ENCODE measurements at places on chromosomes 7 and 10. TPM values are rescaled to one million over a fixed set of nuclear protein-coding genes. Genes with fewer than 3 reads are reported as not detected.

- DNase-seq = peak; percentile 81
Observed at GRCh38 chr7:87218796-87219544, 562 bp downstream of the TMEM243 start.

Gene TMEM270
- total RNA-seq = not detected

DNA sequence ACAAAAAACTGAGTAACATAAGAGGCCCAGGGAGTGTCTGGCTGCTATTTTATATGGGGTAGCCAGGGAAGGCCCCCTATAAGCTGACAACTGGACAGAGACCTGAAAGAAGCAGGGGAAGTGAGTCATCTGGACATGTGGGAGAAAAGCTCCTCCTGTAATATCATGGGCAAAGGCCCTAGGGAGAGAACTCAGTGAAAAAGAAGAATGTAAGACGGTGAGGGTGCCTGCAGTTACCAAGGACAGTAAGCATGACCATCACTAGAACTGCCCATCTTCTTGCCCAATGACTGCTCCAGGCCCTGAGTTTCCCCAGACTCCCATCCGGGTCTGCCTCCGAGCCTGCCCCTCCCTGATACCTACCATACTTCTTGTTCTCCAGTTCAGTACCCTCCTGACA, 2.3 kb downstream of the ELMO1 start:
- no peak for DNase-seq

- no peak for DNase-seq
Observed at GRCh38 chr10:17241611-17242333, 13.7 kb downstream of the VIM start.

DNA sequence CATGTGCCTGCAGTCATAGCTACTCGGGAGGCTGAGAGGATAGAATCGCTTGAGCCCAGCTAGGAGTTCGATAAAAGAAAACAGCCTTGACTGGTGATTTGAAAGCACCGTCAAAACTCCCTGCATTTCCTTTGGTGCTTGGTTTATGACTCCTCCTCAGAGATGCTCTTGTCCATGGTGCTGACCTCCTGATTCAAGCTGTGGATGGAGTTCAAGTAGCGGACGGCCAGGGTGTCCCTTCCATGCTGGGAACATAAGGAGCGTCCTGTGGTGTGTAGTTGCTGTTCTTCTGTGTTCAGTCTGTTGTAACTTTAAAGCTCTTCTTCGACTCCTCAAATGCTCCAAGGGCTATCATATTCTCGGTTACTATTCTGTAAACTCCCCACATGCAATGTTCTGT, 382.5 kb upstream of the KIAA1217 start:
- DNase-seq = no peak

DNA sequence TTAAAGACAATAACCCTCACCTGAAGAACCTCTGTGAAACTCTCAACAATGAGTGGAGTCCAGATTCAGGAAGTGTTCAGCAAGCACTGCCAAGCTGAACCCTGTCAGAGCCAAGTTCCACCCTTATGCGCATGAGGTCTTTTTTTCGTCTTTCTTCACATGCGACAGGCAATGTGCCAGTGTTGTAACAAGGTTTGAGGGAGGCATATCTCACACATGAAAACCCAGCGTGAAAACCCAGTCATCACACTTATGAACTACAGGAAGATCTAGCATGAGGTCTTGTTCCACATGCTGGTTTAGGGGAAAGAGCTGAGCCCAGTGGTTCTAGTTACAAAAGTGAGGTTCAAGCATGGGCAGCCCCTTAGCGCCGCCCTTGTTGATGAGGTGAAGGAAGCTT, 49.7 kb downstream of the RABGEF1 start:
- DNase-seq = no peak

DNA sequence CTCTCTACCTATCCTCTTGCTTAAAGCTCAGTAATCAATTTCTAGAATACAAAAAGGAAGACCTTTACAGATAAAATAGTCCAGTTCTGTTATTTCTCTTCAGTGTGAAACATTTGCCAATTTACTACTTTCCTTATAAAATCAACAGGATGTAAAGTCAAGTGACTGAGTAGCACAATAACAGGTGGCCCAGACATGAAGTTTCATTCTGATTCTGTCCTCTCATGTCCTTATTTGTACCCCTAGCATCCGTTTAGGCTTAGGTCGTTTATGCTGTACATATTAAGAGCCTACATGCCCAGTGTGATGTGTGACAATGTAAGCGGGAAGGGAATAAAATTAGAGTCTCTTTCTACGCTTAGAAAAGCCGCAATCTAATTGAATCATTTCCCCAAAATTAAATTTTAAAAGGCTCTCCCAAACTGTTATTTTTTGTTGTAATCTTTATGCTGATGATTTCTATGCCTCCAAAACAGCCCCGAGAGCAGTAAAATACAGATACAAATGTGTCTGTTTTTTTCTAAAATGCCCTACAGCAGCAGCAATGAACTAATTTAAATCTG, 29.1 kb downstream of the EPC1 start:
- DNase-seq = peak; percentile 70

GRCh38 chr7:120233338-120233737, 39.6 kb upstream of the KCND2 start:
- no peak for DNase-seq

- DNase-seq = no peak
Observed at GRCh38 chr7:670501-671390, 55.8 kb upstream of the DNAAF5 start.

DNA sequence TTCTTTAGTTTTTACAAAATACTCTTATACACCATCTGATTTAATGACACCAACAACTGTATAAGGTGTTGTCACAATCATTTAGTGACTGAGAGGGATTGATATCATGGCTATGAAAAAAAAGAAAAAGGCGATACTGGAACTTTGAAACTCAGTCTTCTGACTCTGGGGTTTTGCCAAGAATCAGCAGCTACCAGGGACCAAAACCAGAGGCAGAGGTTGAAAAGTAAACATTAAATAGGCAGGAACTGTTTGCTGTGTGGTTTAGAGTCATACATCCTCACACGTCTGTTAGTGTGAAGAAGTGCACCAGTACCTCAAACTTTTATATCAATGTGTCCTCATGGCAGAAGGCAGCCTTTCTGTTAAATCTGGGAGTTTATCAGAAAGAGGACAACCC, 19.9 kb upstream of the GGCT start:
- no peak for DNase-seq

- no peak for DNase-seq
Observed at GRCh38 chr7:75985009-75985517, 9.3 kb downstream of the TMEM120A start.

DNA sequence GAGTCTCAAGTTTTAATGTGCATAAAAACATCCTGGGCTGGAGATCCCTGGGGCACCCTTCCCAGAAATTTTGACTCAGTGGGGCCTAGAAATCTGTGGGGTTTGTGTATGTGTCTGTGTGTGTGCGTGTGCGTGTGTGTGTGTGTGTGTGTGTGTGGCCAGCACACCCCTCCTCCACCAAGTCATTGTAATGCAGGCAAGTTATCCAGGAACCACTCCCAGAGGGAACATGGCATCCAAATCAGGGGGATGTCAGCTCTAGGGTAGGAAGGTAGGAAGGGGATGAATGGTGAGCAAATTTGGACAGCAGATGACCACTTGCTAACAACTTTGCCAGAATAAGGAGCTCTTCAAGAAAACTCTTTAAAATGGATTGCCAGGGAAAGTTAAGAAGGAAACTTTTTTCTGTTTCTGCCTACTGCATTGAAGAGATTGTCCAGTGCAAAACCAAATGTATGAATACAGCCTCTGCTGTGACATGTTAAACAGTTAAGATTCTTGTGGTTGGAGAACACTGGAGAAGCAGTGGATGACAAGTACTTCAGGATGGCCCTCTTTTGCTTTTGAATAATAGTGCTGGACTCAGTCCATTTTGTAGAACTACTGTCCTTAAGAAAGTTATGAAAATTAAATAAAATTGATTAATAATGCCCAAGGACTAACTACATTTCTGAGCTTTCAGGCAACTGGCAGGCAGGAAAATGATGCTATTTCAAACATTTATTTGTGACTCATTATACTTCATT, 12.3 kb downstream of the STAMBPL1 start:
- DNase-seq = no peak

- DNase-seq = no peak
Observed at GRCh38 chr10:100742076-100742771, 3.2 kb upstream of the PAX2 start.

Gene PRRT4
- total RNA-seq = 0.14 TPM

- no peak for DNase-seq
Observed at GRCh38 chr7:109215341-109215740, 645.7 kb downstream of the DNAJB9 start.

DNA sequence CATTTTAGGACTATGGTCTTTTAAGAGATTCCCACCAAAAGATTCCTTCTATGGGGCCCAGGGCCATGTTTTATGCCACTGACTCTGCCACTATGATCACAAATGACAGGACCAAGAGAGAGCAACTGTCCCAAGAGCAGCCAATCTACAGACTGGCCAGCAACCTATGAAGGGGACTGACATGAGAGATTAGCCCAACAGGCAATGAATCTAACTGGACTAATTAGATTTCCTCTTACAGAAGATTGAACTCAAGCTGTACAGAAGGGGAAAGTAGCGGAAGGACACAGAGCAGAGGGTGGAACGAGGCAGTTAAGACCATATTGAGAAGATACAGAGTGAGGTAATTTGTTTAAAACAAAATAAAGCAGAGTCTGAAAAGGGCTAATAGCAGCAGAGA, 25.8 kb downstream of the ZNF800 start:
- no peak for DNase-seq

GRCh38 chr10:47160261-47160908, 139.6 kb upstream of the GDF10 start:
- no peak for DNase-seq

DNA sequence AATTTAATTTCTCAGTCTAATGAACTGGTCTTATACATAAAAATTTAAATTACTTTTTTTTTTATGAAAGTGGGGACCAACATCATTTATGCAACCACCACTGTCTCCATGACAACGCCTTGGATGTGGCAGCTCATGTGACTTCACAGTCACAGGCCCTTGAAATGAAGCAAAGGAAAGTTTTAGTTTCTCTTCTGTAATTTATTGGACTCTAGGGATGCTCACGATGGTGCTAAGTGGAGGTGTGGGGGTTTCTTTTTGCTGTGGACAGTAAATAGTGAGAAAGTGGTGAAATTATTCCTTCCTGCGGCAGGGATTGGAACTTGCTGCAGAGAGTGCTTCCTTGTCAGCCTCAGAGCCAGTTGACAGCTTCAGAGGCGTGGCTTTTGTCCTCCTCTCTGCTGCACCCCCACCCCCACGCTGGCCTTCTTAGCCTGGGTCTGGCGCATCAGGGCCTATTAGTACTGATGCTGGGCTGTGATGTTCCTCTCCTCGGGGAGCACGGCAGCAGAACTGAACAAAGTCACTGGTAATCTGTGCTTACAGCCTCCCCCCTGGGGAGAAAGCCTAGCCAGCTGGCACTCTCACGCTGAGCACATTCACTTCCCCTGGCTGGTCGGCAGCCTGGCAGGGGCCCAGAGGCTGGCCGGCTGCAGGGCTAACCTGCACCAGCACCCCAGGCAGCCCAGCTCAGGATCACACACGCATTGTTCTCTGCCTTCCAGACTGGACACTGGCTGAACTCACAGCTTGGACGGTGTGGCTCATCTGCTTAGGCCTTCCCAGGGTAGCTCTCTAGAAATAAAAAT, 517.5 kb upstream of the GALNT17 start:
- no peak for DNase-seq

DNA sequence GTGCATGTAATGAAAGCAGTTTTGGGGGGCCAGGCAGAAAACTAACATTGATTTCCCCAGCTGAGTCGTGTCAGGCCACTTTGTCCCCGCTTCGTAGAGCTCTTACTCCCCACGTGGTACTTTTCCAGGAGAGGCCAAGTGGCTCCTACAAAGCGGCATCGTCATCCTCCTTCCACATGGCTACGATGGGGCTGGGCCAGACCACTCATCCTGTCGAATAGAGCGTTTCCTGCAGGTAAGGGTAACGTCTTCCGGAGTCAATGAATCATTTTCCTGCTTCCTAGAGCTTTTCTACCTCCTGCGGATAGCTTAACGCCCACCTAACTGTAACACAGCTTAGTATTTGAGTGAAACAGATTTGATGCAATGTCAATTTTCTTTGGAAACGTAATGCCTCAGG, 21.7 kb upstream of the SEC61A2 start:
- no peak for DNase-seq

- DNase-seq = peak; percentile 70
Observed at GRCh38 chr7:3117488-3118231, 74.0 kb upstream of the CARD11 start.

DNA sequence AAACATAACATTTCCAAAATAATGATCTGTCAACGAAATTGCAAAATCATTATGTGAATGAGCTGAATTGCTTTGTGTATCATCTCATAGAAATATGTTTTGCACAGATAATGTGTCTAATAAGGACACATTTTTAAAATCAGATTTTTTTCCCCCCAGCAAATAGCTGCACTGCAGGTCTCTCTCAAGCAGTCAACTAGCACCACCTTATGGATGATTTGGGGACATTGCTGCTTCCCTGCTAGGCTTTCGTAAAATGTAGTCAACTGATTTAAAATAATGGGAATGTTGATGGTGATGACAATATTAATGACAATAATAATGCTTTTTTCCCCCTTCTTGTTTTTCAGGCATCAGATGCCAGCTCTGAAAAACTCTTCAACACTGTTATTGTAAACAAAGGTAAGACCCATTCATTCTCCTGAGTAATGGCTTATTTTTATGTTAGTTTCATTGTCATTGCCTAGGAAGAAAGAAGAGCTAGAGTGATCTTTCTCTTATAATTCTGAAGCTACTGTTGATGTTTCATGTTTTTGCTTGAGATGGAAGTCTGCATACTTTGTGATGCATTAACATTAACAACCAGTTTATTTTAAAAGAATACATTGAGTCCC, 433.6 kb upstream of the GALNT17 start:
- peak; percentile 73 for DNase-seq

DNA sequence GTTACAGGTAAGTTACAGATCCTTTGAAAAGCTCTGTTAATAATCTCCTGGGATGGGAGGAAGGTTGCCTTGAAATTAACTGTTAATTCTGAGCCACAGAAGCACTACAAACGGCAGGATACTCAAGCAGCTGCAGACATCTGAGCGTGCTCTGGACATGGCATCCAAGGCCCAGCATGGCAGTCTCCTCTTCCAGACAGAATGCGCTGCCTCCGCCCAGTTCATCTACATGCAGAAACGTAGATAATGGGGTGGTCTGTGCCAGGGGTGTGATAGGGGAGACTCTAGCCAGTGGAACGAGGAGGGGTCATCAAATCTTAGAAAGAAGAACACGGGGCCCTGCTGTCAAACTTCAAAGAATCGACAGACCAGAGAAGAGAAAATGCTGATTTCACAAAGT, 13.8 kb downstream of the VIPR2 start:
- DNase-seq = no peak

GRCh38 chr7:90064370-90064769, 89.9 kb upstream of the STEAP1 start:
- DNase-seq = no peak

Gene GRM3
- not detected for total RNA-seq

Gene FAM25A
- not detected for total RNA-seq

DNA sequence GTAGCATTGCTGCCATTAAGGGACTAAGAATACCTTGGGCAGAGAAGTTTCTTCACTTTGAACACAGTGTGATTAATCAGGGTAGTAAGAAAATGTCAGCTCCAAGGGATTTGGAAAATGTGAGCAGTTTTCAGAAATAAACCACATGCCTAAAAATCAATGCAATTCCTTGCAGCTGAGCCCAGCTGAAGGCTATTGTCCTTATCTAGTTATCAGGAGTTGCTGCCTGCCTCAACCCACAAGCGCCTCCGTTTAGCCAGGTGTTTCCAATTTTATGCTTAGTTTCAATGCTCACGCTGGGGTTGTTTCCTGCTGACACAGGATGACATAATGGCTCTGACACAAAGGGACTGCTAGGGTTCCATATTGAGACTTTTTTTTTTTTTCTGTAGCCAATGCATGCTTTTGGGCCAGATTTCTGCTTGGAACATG, 132.3 kb upstream of the ANK3 start:
- no peak for DNase-seq

GRCh38 chr7:43905209-43905946, 1.0 kb downstream of the URGCP start:
- no peak for DNase-seq
